Lung (tissue), 17 donors: ENCODE measurements at places on chromosomes 6 and 20.

- DNase-seq = no peak
Measured at GRCh38 chr20:20713244-20713765, 861 bp upstream of the RALGAPA2 start.

DNA sequence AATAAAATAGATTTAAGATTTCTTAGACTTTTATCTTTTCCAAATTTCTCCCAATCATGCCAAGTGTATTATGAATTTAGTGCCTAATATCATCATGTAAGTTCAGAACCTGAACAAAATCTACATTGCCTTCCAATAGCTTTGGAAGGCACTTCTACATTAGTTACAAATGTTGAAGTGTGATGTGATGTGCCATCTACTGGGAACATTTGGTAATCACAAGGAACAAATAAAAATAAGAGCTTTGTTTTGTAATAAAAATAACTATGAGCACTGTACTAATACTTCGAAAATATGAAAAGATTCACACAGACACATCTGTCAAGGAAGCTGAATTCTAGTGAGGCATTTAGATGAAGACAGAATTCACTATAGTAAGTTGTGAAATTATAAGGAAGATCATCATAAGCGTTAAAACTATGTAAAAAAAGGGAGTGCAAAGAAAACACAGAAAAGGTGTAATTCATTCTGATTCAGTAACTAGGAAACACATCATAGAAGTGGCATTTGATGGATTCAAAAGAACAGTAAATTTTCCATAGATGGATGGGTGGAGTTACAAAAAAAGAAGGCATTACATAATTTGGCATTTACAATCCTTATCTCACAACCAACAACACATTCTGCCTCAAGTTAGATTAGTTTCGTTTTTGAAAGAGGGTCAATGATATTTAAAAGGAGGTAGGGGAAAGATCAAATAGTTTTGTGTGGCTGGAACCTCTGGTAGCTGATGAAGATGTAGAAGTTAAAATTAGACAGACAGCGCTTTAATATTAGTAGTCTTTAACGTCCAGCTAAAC lies 161.0 kb downstream of the ASCC3 start:
- peak; percentile 40 for DNase-seq

- no peak for DNase-seq
Measured at GRCh38 chr6:100382031-100382430, 82.7 kb downstream of the SIM1 start.

GRCh38 chr6:128098000-128098581 lies 197.2 kb upstream of the THEMIS start:
- DNase-seq = no peak

- no peak for DNase-seq
Measured at GRCh38 chr6:54874349-54875048, 27.9 kb downstream of the FAM83B start.

- peak; percentile 45 for DNase-seq
Measured at GRCh38 chr20:49775229-49775693, 37.4 kb upstream of the SLC9A8 start.

DNA sequence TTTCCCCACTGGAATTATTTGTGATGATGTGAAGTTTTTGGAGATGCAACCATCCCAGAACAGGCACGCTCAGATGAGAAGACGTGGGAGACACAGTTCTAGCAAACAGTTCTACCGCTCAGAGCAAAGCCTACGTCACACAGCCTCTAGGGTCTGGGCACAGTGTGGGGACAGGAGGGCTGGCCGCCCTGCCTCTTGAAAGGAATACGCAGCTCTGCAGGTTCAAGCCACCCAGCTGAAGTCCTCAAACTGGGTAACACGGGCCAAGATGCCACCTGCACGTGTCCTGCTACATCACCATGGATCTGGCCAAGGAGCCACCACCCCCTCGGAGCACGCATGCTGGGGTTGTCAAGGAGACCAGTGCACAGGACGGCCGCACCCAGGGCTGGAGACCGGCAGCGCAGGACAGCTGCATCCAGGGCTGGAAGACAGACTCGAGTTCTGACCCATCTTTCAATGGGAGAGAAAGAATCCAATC lies 75.0 kb downstream of the NOL4L start:
- DNase-seq = peak; percentile 29

GRCh38 chr20:51541189-51542032 lies 1.1 kb downstream of the NFATC2 start:
- DNase-seq = peak; percentile 84

GRCh38 chr6:15642276-15642675 lies 20.6 kb downstream of the DTNBP1 start:
- no peak for DNase-seq

DNA sequence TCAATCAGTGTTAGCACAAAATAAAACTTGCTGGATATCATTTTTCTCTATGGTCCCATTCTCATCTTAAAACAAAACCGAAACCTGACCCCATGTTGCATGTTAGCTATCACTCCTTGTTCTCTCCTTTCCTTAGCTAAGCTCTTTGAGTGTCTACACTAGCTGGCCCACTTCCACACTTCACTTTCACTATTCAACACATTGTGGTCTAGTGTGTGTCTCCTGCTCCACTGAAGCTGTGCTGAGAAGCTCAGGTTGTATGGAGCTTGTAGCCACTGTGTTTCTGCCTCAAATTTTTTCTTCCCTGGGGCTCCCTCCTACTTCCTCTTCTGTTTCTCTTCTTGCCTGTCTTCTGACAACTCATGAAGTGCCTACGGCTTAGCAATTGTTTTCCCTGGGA lies 223.0 kb downstream of the NKAIN2 start:
- no peak for DNase-seq

DNA sequence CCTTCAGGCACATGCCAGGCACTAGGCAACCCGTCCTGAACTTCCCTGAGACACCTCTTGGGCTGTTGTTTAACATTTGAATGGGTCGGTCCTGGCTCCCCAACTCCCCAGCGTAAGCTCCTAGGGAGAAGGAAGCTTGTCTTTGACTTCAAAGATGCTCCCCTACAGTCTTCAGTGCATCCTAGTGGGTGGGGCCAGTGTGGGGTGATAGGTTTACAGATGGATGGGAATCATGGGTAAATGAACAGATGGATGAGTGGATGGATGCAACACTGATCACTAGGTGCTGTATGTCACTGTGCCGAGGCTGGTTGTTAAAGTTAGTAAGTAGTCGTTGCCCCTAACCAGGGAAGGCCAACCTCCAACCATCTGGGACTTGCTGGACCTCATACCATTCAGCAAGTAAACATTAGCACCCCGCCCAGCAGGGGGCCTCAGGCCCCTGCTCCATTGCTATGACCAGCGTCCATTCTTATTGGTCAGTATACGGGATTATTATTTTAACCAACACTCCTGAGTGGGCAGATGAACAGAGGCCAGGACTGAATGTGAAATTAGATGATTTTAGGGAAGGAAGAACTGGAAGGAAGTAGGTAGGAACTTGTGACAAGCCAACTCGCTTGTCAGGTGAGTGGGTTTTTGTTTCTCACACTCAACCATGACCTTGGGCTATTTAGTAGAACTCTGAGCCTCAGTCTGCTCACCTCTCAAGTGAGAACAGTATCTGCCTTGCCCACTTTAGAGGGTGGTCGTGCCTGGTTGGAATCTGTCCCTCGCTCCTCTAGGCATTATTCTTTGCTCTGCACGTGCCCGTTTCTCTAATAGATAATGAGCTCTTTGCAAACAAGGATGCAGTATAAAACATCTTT lies 82.9 kb upstream of the FOXP4 start:
- peak; percentile 83 for DNase-seq

DNA sequence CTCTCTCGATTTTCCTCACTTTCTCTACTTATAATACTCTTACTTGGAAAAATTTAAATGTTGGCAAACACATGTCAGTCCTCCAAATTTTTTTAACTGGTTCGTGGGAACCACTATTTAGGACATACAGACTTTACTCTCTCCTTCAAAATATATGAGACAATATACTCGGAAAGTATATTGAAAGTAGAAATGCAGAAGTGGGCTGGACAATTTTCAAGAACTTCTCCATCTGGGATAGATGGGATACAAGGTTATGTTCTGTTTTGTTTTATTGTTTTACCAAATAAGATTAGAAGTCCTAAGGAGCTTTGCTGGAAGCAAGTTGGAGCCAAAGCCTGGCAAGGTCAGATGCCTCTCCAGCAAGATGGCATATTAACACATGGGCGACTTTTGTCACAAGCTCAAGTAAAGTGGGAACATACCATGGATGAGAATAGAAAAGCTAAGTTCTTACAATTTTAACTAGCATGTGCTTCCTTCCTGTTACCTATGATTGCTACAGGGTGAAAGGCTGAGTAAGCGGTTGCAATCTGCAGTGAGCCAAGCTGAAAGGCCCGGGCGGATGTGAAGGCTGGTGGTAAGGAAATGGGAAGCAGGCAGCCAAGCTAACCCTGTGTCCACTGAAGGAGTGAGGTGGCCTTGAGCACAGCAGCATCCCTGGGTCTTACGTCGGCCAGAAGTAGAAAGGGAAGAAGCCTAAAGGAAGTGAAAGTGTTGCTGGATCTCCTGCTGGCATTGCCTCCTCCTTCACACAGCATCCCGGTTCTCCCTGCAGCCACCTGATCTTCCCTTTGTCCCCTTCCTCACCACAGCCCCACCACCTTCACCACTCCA lies 7.1 kb downstream of the MAP3K5 start:
- DNase-seq = no peak

- DNase-seq = no peak
Measured at GRCh38 chr20:32839227-32839981, 19.3 kb upstream of the EFCAB8 start.

- DNase-seq = no peak
Measured at GRCh38 chr6:7535498-7535897, 6.0 kb upstream of the DSP start.

- no peak for DNase-seq
Measured at GRCh38 chr6:105113422-105113821, 66.4 kb downstream of the POPDC3 start.

DNA sequence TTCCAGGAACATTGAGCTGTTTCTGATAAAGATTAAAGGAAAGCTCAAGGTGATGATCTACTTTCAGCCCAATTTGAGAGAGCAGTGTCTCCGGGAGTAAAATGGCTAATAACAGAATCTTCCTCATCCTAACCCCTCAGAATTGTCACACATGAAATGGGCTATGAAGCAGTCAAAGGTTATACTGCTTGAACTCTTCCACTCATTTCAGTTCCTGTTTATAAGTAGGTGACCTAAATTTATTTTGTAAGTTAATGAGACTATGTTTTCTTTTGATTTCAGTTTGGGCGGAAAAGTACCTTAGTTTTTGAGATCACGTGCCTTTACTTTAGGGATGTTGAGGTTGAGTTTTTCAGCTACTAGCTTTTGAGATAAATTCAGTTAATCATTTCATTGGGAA lies 47.2 kb downstream of the QKI start:
- no peak for DNase-seq

GRCh38 chr6:139115989-139116758 lies 18.7 kb upstream of the HECA start:
- no peak for DNase-seq

GRCh38 chr6:70651326-70651905 lies 16.3 kb upstream of the SMAP1 start:
- no peak for DNase-seq
